Activated naive CD4-positive, alpha-beta T cell treated with anti-CD3 and anti-CD28 coated beads, Interleukin-2, amount 50 U/mL, for 72 hours (primary cell): ENCODE measurements at places on chromosomes 4 and X. TPM values are rescaled to one million over a fixed set of nuclear protein-coding genes. Genes with fewer than 3 reads are reported as not detected.

- DNase-seq: no peak
Observed at GRCh38 chrX:126723881-126724280, 95.6 kb upstream of the PRR32 start.

Gene SERTM2
- total RNA-seq: not detected

Gene TSC22D3
- total RNA-seq: 41.1 TPM

Gene UGT2B11
- total RNA-seq: not detected
